ENCODE measurements at places on chromosomes 1 and 21. TPM values are rescaled to one million over a fixed set of nuclear protein-coding genes. Genes with fewer than 3 reads are reported as not detected.

- no peak overlapping the region for H3K27ac ChIP-seq
- DNase-seq: no peak
- H3K4me3 ChIP-seq: no peak overlapping the region
- no peaks in the 10 kb centered on the region for H3K27me3 ChIP-seq
Observed at GRCh38 chr21:36097427-36098181, 27.8 kb downstream of the CBR1 start.

- no peaks in the 10 kb centered on the region for H3K27me3 ChIP-seq
- H3K36me3 ChIP-seq: no peaks in the 10 kb centered on the region
- peak overlapping the region; percentile 51 for H3K4me3 ChIP-seq
- peak; percentile 65 for DNase-seq
- no peaks in the 10 kb centered on the region for H3K4me1 ChIP-seq
Observed at GRCh38 chr1:112954945-112955772, 837 bp downstream of the SLC16A1 start.

DNA sequence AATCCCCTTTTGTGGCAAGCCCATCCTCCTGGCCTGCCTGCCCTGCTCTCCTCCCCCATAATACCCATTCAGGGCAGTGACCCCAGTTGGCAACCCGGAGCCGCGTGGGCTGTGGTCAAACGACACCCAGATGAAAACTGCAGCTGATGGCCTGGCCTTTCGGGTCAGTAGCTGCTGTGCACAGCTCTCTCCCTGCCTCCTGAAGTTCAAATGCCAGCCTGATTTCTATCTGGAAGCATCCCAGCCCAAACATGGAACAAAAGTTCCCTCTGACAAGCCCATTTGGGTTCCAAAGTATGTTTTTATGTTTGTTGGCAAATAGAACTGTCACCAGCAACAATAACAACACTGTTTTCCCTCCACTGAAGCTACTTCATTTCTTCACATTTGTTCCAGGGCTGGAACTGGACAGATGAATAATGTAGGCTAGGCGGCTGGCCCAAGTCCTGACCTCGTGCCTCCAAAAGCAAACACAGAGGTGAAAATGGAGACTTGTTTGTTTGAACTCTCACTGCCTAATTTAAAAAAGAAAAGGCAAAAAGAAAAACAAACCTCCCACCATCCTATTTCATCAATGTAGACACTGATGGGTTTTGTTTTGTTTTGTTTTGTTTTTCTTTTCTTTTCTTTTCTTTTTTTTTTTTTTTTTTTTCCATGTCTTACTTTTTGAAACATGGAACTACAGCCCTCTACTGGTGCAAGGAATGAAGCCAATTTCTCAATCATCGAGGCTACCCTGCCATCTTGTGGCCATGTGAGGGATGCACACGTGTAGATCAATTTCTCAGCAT is 179.0 kb downstream of the ADSS2 start:
- H3K36me3 ChIP-seq: no peaks in the 10 kb centered on the region
- no peaks in the 10 kb centered on the region for H3K4me1 ChIP-seq
- peak; percentile 62 for DNase-seq

DNA sequence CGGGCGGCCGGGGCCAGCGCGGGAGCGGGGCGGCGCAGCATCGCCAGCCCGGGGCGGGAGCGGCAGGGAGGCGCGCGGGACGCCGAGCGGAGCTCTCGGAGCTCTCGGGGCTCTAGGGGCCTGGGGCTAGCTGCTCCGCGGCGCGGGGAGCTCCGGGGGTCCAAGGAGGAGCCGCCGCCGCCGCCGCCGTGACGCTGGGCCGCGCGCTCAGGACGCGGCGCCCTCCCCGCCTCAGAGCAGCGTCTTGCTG is 147 bp downstream of the CLSTN1 start:
- no peaks in the 10 kb centered on the region for H3K27me3 ChIP-seq
- DNase-seq: no peak
- no peaks in the 10 kb centered on the region for H3K36me3 ChIP-seq
- H3K4me1 ChIP-seq: no peaks in the 10 kb centered on the region

MAP3K21 gene
- 1.3 TPM for total RNA-seq

- H3K4me1 ChIP-seq: peaks cover 3% of the 10 kb centered on the region
- H3K36me3 ChIP-seq: no peaks in the 10 kb centered on the region
- no peak for DNase-seq
- no peak overlapping the region for H3K4me3 ChIP-seq
- peak overlapping the region; percentile 78 for H3K27ac ChIP-seq
Observed at GRCh38 chr1:33363470-33363861, 42.6 kb upstream of the A3GALT2 start.
